Hematopoietic multipotent progenitor cell treated with erythropoietin and hydrocortisone succinate and interleukin-3 and kit ligand, for 15 days (in vitro differentiated cells): ENCODE measurements at places on chromosomes 6 and 20.

DNA sequence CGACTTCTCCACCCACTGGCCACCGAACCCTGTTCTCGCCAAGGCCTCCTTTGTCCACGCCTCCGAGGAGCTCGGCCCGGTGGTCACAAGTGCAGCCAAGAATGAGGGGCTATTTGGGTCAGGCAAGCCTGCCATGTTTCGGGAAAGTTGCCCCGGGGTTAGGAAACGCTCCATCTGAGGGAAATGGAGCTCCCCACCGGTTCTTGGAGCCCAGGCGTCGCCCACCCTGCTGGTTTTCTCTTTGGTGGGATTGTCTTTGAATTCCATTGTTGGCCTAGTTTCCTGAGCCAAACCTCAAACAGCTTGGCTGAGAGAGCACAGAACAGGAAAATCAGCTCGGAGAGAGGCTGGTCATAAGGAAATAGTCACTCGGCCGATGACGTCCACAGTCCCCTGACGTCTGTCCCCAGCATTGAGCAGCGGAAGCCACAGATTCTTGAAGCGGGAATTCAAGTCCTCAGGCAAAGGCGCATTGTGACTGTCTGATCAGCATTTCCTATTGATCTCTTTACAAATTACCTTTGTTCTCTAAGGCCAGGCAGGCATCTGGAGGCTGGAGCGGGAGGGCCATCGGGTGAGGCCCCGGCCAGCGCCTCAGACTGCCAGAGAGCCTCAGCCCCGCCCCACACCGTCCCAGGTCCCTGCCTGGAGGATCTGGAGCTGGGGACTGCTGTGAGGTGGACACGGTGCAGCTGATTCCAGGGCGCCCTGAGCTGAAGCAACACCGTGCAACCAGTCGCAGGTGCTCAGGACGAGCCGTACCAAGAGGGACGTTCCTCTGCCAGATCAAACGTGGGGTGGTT is 138.6 kb downstream of the DLL1 start:
- no peak for DNase-seq

- DNase-seq: no peak
Measured at GRCh38 chr20:34948030-34948429, 7.6 kb downstream of the GSS start.

GRCh38 chr6:9647071-9647445 is 767.8 kb downstream of the TFAP2A start:
- no peak for DNase-seq

- no peak for DNase-seq
Measured at GRCh38 chr6:80921861-80922460, 815.5 kb downstream of the BCKDHB start.

GRCh38 chr20:13784271-13784892 is 337 bp downstream of the ESF1 start:
- no peak for DNase-seq

- DNase-seq: no peak
Measured at GRCh38 chr6:130313206-130313605, 52.6 kb upstream of the TMEM200A start.

GRCh38 chr6:163984124-163984936 is 569.8 kb downstream of the QKI start:
- no peak for DNase-seq

- no peak for DNase-seq
Measured at GRCh38 chr6:115863211-115863610, 197.5 kb downstream of the FRK start.

GRCh38 chr6:14265049-14266021 is 147.8 kb downstream of the CD83 start:
- no peak for DNase-seq

- no peak for DNase-seq
Measured at GRCh38 chr6:24568683-24569082, 73.9 kb downstream of the ALDH5A1 start.

DNA sequence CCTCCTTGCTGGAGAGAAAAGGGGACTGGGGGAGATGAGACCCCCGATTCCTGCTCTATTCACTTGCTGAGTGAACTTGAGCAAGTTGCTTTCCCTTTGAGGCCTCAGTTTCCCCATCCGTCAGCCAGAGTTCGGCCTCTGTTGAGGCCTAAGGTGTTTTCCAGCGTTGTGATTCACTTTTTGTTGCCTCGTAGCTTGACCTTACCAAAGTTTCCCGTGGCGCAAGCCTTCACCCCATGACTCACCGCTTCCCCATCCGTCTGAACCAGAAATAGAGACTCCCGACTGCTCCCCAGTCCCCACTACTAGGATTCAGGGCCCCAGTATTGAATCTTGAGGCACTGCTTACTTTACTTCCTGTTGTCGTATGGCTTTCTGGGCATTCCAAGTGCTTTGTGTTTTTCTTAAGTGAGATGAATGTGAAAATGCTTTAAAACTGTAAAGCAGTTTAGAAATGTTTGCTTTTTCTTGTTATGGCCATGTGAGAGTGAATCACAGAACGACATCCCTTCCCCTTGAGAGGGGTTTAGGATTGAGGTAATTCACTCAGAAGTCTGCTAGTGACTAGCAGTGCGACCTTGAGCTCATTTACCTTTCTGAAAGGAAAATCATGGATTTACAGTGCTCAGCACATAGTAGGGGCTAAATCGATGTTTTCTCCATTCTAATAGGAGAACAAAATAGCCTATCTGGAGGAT is 1.2 kb downstream of the CHMP4B start:
- peak; percentile 43 for DNase-seq
